Stomach (tissue), 19 donors: ENCODE measurements at places on chromosomes 5 and 9.

DNA sequence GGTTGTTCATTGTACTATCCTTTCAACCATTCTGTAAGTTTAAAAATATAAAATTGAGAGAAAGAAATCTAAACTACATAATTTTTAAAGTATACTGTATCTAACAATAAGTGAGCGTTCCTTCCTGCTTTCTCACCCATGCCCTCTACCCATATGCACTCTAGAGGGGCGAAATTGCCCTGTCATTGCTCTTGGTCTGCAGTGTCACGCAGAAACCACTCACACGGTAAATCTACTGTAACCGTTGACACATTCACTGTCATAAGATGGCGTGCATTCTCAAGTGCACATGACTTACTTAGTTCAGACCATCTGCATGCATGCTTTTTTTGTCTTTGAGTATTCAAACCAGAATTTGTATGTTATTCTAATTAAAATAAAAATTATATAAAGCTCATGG is 55.7 kb upstream of the NIPBL start:
- no peak for DNase-seq

DNA sequence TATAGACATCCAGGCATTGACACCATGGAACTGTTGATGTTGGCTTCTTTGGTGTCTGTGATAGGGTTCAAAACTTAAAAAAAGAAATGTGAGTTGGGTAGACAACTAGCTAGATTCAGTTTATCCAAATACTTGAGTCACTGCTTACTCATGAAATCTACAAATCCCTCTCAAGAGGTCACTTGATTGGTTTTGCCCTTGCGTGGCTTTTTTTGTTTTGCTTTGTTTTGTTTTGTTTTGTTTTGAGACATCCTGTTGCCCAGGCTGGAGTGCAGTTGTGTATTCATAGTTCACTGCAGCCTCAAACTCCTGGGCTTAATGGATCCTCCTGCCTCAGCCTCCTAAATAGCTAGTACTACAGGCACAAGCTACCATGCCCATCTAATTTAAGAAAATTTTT is 10.5 kb upstream of the ENTREP1 start:
- DNase-seq = no peak

- DNase-seq = no peak
Measured at GRCh38 chr5:102800427-102800826, 45.3 kb downstream of the PAM start.

- no peak for DNase-seq
Measured at GRCh38 chr5:1108865-1109174, 3.0 kb downstream of the SLC12A7 start.

- peak; percentile 8 for DNase-seq
Measured at GRCh38 chr5:52579391-52579790, 208.3 kb upstream of the ITGA1 start.

DNA sequence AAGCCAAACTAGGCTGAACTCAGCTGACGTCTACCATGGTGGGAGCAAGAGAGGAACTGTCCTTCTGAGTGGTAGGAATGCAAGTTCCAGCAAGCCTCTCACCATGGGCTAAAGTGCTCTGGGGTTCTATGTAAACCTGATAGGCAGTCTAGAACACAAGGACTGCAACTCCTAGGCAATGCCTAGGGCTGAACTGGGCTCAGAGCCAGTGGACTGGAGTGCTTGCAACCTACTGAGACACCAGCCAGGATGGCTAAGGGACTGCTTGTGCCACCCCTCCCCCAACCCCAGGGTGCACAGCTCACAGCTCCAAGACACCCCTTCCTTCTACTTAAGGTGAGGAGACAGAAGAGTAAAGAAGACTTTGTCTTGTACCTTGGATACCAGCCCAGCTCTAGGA is 12.1 kb upstream of the RCL1 start:
- no peak for DNase-seq

- no peak for DNase-seq
Measured at GRCh38 chr5:174692982-174693422, 31.4 kb upstream of the MSX2 start.

- DNase-seq = no peak
Measured at GRCh38 chr5:56632939-56633338, 182.4 kb upstream of the MAP3K1 start.

- no peak for DNase-seq
Measured at GRCh38 chr9:113187929-113188595, 33.0 kb downstream of the FKBP15 start.

GRCh38 chr5:26872337-26872736 is 166.0 kb downstream of the CDH9 start:
- DNase-seq = no peak

- no peak for DNase-seq
Measured at GRCh38 chr9:118990949-118991348, 378.3 kb downstream of the BRINP1 start.
